ENCODE measurements at places on chromosomes 3 and 15. TPM values are rescaled to one million over a fixed set of nuclear protein-coding genes. Genes with fewer than 3 reads are reported as not detected.

The SERPINI2 gene
- total RNA-seq = 0.32 TPM

The REC114 gene
- not detected for total RNA-seq

The GRAMD2A gene
- total RNA-seq = 0.77 TPM

The PPIP5K1 gene
- total RNA-seq = 21.4 TPM

The TPRG1 gene
- total RNA-seq = 1.1 TPM

The C3orf49 gene
- total RNA-seq = not detected

The EBLN2 gene
- 3.1 TPM for total RNA-seq

The ALG1L2 gene
- total RNA-seq = 0.41 TPM

DNA sequence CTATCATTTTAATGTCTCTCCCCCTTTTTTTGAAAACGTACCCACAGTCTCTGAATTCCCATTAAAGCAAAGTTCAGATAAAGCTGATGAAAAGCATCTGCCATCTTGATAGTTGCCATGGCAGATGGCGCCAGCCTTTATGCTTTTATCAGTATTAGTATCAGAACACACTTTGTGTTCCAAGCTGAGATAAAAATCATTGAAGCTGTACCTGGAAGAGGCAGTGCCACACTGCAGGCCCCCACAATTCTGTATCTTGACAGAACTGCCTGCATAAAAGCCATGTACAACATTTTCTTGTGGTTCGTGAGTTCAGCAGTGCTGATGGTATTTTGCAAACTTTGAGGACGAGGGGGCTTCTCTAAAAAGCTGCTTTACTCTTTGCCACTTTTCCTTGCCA, 311.7 kb downstream of the SATB1 start:
- no peak for DNase-seq

DNA sequence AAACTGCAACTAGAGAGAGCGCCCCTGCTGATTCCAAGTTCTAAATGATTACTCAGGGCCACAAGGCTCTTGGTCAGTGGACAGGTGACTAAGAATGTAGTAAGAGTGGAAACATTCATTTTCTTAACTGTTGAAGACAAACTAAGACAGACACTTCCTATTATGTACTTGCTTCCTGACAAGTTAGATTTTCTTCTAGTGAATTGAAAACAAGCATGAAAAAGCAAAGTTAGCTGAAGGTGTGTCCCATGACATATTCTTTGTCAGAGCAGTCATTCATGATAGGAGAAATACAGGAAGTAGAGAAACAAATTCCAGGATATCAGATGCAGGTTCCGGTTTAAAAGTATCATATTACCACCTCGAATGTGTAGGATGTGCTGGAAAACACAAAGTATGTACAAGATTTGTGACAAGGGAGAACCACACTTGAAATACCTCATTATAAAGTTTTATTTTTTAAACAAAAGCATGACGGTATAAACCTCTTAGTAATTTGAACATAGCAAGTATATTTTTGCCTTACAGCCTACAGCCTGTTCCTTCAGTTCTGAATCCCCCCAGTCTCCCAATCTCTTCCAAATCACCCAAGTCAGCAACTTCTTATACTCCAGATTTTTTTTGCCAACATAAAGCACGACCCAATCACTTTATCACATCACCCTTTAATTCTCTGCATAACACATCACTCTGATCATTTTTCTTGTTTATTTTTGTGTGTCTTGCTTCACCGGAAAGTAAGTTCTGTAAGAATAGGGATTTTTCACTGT, 6.2 kb downstream of the TSPAN3 start:
- DNase-seq = peak; percentile 64

GRCh38 chr3:42052484-42053351, 38.4 kb upstream of the TRAK1 start:
- peak; percentile 88 for DNase-seq

- DNase-seq = no peak
These were observed 31.3 kb upstream of the BLM start for GRCh38 chr15:90685591-90686434.

DNA sequence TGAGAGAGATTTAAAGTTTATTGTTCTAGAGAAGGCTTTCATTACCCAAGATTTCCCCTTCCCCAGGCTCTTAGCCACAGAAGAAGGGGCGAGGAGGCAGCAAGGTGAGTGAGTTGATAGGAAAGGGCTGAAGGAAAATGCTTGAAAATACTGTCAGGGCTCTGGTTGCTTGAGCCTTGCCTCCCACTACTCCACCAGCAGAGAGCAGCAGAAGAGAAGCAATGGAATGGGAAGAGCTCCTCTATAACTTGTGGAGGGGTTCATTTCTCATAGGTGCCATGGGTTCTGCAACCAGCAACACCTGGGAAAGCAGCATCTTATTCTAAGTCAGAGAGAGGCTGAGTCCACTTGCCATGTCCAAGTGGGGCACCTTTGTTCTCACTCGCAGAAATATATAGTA, 184.0 kb upstream of the CNTN6 start:
- DNase-seq = no peak

GRCh38 chr3:178671377-178671776, 135.1 kb downstream of the KCNMB2 start:
- DNase-seq = peak; percentile 5

- DNase-seq = peak; percentile 71
These were observed 384.5 kb upstream of the IL12A start for GRCh38 chr3:159604151-159604581.

DNA sequence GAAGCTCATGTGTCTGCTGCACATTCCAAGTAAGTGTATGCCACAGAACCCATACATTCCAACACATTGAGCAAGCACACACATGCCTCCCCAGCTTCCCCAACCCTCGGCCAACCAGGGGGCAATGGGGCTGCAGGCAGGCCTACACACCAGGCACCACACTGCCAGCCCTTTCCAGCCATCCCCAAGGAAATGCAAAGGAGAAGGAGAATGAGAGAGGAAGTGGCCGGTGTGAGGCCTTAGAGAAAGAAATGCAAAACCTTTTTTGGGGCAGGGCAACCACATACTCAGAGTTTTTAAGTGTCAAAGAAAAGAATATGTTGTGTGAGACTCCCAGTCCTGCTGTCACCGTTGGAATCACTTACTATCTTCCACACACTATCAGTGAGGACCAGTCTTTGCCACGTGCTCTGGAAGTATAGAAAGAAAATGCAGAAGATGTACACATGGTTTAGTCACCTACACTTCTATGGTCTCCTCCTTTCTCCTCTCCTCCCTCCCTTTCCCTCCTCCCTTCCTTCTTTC, 11.1 kb downstream of the IGF2BP2 start:
- peak; percentile 89 for DNase-seq

DNA sequence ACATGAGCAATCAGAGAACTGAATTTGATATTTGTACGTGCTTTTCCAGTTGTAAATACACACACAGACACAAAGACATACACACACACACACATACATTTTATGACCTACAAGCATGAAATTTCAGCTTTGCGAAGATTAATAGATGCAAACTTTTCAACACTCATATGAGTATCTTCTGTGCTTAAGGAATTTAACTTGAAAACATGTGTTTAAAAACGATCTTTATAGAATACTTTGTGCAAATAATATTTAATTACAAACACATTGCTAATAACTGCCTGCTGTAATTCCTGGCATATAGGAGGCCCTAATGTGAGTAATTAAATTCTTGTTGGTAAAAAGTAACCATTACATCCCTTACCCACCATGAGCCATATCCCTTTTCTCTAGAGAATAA, 107.7 kb upstream of the PLSCR5 start:
- DNase-seq = no peak

GRCh38 chr3:23055733-23056376, 147.3 kb upstream of the UBE2E2 start:
- DNase-seq = peak; percentile 94

- no peak for DNase-seq
These were observed 405.0 kb downstream of the NTRK3 start for GRCh38 chr15:87851497-87851896.

GRCh38 chr15:39084674-39085530, 496.0 kb upstream of the THBS1 start:
- peak; percentile 91 for DNase-seq

DNA sequence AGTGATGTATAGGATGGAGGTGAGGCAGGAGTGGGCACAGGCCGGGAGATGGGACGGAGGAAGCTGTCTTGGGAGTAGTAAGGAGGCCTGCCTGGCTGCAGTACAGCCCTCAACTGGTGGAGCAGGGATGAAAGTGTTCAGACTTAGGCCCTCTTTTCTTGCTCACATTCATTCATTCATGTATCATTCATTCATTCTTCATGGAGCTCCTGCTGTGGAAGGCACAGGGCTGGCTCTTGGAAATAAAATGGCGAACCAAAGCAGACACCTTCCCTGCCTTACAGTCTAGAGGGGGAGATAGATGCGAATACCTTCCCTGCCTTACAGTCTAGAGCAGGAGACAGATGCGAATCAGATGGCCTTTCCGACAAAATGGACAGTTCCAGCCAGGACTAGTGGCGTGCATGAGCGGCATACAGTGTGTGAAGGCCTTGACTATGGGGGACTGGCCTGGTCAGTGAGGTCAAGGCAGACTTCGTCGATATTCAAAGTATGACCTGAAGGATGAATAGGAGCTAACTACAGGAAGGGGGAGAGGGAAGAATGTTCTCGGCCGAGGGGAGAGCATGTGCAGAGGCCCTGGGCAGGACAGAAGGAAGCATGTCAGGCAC, 143.2 kb upstream of the TLE3 start:
- no peak for DNase-seq

- no peak for DNase-seq
These were observed 6.1 kb downstream of the PLCB2 start for GRCh38 chr15:40301467-40302179.

- no peak for DNase-seq
These were observed 64.3 kb downstream of the IGF2BP2 start for GRCh38 chr3:185760550-185760949.

- no peak for DNase-seq
These were observed 52.2 kb downstream of the RYK start for GRCh38 chr3:134198414-134198813.

DNA sequence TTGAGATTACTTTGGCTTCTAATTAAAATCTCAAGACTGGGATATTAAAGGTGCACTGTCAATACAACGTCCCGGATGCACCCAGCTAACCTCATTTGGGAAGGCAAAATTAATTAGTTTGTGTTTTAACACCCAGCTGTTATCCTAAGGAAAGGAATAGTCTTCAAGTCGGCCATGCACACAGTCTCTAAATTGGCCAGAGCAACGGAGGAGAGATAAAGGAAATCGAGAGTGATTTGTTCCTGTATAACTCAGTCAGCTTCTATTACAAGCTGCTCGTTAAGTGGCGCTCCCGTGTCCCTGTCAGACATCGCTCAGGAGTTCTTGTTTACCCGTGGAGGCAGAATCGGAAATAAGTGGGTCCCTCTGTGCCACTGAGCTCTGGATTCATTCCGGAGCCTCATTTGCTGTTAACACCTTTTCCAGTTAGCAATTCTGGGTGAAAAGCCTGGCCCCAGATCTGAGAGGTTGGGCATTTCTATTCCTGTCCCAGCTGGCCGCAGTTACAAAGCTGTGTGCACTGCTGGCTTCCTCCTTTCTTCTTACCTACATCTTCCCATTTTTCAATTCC, 63.9 kb downstream of the ST8SIA2 start:
- DNase-seq = no peak

DNA sequence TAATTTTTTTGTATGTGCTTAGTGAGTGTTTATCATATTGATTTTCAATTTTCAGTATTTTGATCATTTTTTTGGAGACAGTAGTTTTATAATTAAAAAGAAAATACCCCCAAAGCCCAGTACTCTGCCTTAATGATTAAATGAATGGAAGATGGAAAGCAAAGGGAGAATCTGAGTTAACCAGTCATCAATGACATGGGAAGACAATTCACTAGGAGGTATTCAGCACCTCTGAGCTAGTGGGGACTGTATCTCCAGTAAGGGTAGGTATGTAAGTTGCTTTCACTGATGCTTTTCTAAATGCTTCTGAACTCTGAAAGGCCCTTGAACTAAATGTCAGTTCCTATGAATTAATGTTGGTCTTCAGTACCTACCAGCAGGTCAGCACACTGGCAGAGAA, 590.4 kb upstream of the DPPA4 start:
- DNase-seq = no peak

DNA sequence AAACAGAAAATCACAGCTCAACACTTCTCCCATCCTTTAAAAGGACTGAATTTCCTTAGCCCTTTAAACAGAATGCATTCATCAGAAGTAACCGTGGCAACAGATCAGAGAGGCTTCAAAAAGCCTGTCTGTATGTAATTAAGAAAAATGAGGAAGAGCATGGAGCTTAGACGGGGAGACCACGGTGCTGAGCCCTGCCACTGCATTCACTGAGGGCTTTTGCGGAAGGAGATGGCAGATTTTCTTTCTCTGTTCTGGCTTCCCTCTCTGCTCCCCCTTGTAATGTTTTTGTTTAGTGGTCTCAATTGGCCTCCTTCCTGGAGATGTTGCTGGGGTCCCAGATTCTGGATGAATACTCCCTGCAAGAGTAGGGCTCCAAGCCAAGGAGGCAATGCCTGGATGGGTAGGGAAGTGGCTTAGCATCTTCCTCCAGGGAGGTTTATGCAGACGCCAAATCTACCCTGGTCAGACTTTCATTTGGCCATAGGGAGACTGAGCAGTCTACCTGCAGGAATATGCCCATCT, 332.9 kb downstream of the EPHB1 start:
- DNase-seq = no peak

Data from astrocyte (in vitro differentiated cells and primary cell).